ENCODE measurements at places on chromosomes 12 and 14.

GRCh38 chr14:64954491-64955240 lies 12.1 kb upstream of the GPX2 start:
- no peak for DNase-seq

GRCh38 chr12:38744041-38744440 lies 161.3 kb downstream of the CPNE8 start:
- no peak for DNase-seq

GRCh38 chr12:57717131-57717530 lies 21.4 kb downstream of the AGAP2 start:
- DNase-seq = no peak

- no peak for DNase-seq
Observed at GRCh38 chr12:129036135-129036534, 182.9 kb downstream of the GLT1D1 start.

GRCh38 chr14:93533842-93534241 lies 103.1 kb downstream of the UNC79 start:
- no peak for DNase-seq

GRCh38 chr12:10130042-10130441 lies at the start of gene CLEC7A:
Gene CLEC7A (minus strand): TSS chr12:10130199. CDS start chr12:10130082, 117 bp downstream.
- no peak for DNase-seq

GRCh38 chr12:76341436-76342030 lies 6.7 kb downstream of the BBS10 start:
- DNase-seq = no peak

GRCh38 chr12:46124848-46125619 lies 134.7 kb upstream of the SCAF11 start:
- DNase-seq = peak; percentile 67

- no peak for DNase-seq
Observed at GRCh38 chr12:122845865-122846621, 10.8 kb downstream of the HIP1R start.

GRCh38 chr14:99537399-99537798 lies 56.2 kb downstream of the CCNK start:
- DNase-seq = no peak

GRCh38 chr14:54778618-54779345 lies 123.8 kb downstream of the GCH1 start:
- no peak for DNase-seq

DNA sequence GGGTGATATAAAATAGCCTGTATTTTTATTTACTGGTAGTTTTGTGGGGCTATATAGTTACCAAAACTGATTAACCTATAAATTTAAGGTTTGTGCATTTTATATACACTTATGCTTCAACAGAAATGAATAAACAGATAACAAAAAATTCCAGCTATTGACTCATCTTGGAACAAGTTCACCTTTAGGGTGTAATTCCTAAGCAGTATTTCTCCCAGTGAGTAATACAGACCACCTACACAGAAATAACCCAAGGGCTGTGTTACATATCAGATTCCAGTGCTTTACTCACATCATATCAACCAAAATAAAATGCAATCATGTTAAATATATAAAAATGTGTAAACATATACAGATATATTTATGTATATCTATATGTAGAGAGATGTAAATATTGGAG lies 345.6 kb downstream of the ADAMTS20 start:
- DNase-seq = no peak

DNA sequence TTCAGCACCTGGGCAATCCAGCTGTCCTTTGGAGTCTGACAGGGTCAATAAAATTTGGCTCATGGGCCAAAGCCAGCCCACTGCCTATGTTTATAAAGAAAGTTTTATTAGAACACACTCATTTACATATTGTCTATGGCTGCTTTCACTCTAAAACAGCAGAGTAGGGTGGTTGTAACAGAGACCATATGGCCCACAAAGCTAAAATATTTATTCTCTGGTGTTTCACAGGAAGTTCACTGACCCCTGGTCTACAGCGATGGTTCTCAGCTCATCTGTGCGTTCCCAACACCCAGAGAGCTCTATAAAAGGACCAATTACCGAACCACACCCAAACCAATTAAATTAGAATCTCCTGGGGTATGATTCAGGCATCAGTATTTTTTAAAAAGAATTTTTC lies 37.7 kb upstream of the RTRAF start:
- DNase-seq = no peak

- no peak for DNase-seq
Observed at GRCh38 chr12:113700943-113701342, 229.3 kb upstream of the LHX5 start.

GRCh38 chr12:112514926-112515642 lies 96.3 kb downstream of the PTPN11 start:
- DNase-seq = no peak

GRCh38 chr14:85528080-85528896 lies 1.7 kb upstream of the FLRT2 start:
- DNase-seq = peak; percentile 60

DNA sequence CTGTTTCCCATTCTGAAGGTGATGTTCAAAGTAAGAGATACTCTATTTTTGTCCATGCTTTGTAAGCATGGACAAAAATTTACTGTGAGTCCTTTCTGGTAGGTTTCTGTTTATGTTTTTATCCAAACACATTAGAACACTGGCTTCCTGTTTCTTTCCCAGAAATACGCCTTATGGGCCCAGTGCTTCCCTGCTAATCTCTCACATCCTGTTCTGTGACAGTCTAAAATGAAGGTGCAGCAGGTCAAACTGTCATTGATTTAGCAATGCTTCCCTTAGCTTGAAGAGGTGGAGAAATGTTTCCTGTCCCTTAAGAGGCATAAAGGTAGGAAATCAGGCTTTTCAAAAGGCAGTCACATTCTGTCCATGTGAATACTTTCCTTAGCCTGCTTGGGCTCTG lies 305.6 kb downstream of the RPS29 start:
- DNase-seq = no peak

GRCh38 chr14:34794217-34794616 lies 79.8 kb upstream of the CFL2 start:
- DNase-seq = no peak
